ENCODE measurements at places on chromosomes 1 and 21. TPM values are rescaled to one million over a fixed set of nuclear protein-coding genes. Genes with fewer than 3 reads are reported as not detected.
A peak's percentile ranks its signal among the peaks of the same experiment; 100 is the strongest.

- DNase-seq: no peak
These were observed 3.3 kb downstream of the FNDC10 start for GRCh38 chr1:1596493-1597274.

The KCNA3 gene
- 120 TPM for total RNA-seq

GRCh38 chr1:22627331-22627730 lies 9.1 kb upstream of the C1QA start:
- no peak for DNase-seq

DNA sequence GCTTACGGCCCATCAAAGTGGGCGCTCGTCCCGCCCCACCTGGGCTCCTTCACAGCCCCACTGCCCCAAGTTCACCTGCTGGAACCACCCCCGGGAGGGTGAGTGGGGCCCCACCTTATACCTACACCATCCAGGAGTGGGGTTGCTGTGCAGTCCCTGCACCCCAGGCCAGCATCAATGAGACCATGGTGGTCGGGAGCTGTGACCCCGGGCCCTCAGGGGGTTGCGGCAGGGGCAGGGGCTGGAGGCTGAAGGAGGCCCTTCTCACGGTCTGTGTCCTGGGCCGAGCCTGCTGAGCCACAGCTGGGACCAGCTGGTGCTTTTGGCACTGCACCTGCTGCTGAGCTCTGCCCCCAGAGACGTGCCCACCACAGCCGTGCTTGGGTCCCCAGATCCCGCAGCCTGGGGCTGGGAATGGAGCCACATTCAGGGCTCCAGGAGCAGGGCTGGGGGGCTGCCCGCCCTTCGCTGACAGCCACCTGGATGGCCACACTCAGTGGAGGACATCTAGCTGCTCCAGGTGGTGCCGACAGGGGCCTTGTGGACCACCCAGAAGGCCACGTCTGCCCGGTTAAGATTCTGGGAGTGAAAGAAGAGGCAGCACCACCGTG lies 17.4 kb downstream of the ACTRT2 start:
- no peak for DNase-seq

The RHD gene
- total RNA-seq: 0.20 TPM

DNA sequence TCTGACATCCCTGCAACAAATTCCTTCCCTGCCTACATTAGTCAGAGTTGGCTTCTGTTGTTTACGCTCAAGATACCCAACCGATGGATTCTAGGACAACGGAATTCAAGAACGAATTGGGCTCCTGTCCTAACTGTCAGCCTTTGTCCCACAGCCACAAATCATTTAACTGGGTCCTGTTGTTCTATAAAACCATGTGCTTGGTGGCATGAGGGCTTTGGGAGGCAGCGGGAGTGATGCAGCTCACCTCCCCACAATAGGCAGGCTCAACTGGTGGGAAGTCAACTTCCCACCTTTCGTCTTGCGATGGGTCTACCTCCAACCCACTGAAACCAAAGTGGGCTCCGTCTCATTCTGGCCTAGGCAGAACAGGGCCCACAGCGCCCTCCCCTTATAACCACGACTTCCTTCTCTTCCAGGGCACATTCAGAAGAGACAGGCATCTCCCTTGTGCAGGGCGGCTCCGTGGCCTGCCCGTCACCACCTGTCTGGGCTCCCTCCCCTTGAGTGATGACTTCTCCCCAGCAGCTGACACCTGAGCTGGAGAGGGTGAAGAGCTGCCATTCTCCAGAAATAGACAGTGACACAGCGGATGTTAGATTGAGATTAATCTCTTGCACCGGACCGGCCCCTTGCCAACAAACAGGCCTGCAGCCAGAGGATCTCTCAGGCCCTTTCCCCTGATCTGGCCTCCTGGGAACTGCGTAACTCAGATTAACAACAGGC lies 26.5 kb downstream of the LRRC38 start:
- no peak for DNase-seq

DNA sequence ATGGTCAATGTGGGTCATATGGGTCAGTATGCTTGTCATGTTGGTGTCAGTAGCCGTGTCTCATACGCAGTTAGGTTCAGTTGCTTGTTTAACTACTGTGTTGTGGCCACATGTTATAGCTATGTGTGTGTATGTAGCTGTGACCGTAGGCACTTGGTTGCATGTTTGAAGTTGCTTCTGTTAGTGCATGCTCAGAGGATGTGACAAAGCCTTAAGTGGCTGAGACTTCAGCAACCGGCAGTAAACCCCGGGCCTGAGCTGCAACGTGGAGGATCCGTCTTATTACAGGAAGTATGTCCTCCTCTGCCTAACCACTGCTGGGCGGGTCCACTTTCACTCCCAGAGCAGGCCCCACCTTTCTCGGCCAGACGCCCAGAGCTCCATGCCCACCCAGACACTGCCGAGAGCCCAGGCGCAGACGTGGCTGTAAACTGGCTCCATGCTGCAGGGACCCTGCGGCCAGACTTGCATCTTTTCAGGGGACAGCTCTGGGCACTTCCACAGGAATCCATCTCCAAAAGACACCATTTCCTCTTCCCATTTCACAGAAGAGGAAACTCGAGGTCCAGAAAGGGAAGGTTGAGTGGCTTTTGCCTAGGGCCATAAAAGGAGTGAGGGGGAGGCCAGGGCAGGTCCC lies 2.2 kb downstream of the TCEA3 start:
- DNase-seq: peak; percentile 91

DNA sequence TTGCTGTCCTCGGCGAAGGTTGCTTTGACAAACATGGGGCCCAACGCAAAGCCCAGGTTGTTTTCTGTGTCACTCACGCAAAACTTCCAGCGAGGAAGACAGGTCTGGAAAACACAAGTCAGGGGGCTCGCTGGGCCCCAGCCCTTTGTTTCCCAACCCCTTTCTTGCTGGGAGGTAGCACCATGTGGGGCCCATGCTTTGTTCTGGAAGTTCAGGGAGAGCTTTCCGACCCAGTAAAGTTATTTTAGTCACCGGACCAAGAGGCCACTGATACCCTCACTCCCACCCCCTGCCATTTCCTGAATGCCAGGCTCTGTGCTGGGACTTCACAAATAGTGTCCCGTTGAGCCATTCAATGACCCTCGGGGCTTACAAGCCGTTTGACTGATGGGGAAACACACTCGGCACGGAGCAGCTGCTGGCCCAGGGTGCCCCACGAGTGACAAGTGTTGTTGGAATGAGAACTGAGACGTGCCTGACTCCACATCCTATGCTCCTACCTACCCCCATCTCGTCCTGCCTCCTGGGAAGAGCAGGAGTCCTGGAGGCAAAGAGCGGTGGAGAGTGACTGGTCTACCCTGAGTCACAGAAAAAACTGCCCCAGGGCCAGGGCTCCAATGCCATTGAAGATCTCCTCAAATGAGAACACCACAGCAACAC lies 52.0 kb downstream of the ECE1 start:
- no peak for DNase-seq

DNA sequence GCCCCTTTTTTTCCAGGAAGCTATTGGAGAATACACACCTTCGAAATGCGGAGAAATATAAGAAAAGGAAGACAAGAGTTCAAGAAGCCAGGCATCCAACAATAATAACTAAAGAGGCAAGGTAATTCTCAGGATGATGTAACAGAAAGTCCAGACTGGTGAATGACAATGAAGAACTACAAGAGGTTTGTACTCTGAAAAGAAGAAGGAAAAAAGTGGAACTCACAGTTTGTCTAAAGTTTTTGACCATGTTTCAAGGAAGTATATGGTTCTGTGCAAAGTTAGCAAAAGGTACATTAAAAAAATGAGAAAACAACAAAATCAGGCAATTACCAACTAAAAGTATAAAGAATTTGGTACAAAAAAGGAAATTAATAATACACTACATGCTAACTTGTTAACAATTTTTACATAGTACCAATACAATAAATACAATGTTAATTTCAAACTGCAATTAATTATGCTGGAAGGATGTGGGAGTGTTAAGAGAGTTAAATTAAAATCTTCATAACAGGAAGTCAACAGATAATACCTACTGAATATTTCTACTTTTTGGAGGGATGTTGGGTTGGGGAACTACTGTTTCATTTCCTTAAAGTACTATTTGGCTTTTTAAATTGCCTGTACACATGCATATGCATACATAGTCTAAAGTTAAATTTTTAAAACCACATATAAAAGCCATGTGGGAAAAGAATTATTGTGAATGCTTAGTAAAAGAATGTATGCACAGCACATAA lies 12.9 kb upstream of the CD55 start:
- no peak for DNase-seq

The SPRR1B gene
- not detected for total RNA-seq

The UCHL5 gene
- total RNA-seq: 20.5 TPM

DNA sequence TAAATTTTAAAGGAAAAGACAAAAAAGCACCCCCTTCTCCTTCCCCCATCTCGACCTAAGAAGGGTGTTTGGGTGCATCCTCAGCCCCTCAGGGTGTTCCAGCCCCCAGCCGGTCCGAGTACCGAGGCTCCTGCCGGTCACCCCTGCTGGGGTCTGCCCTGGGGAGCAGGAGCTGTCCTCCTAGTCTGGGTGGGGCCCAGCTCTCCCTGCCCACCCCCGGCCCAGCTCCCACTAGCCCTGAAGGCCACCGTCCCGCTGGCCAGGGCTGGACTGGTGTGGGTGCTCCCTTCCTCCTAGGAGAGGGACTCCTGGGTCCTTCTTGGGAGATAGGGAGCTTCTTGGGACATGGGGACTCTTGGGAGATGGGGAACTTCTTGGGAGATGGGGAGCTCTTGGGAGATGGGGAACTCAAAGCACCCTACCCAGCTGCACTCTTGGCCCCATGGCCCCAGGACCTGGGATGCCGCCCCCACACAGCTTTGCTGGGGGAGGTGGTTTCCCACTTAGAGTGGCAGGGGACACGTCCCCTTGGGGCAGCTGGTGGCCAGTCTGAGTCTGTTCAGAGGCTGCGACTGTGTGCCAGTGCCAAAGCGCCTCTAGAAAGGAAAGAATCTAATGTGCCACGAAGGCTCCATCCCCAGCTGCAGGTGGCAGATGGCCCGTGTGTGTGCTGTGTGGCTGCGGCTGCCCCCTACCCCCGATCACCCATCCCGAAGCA lies 44.5 kb downstream of the MORN1 start:
- no peak for DNase-seq

DNA sequence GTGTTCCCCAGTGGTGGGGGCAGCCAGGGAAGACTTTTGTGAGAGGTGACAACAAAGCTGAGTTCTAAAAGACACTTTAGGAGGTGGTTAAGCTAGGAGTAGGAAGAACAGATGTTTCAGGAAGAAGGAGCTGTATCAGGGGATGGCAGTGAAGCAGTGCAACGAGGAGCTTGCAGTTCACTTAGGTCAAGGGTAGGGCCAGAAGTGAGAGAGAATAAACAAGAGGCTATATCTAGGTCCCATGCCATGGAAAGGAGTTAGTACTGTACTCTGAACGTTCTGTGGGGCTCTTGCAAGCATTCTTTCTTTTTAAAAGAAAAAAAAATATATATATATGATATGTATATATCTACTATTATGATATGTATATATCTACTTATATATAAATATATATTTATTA lies 244.4 kb downstream of the NFIA start:
- DNase-seq: no peak

The CTSK gene
- 18.0 TPM for total RNA-seq

DNA sequence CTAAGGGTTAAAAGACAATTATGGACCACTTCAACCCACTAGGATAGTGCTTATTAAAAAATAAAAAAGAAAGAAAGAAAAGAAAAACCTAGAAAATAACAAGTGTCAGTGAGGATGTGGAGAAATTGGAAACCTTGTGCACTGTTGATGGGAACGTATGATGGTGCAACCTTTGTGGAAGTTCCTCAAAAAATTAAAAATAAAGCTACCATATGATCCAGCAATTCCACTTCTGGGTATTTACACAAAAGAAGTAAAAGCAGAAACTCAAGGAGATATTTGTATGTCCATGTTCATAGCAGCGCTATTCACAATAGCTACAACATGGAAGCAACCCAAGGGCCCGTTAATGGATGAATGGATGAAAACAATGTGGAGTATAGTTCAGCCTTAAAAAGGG lies 115.2 kb upstream of the ATP1A1 start:
- DNase-seq: no peak

The CPT2 gene
- 11.6 TPM for total RNA-seq

The NBPF6 gene
- total RNA-seq: not detected

DNA sequence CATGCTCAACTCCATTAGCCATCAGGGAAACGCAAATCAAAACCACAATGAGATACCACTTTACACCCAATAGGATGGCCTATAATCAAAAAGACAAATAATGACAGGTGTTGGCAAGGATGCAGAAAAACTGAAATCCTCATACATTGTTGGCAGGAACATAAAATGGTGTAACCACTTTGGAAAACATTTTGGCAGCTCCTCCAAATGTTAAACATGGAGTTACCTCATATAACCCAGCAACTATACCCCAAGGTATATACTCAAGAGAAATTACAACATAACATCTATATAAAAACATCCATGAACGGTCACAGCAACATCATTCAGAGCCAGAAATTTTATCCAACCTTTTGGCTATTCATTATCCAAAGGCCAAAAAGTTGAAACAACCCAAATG lies 11.6 kb downstream of the EIF4G3 start:
- DNase-seq: no peak

DNA sequence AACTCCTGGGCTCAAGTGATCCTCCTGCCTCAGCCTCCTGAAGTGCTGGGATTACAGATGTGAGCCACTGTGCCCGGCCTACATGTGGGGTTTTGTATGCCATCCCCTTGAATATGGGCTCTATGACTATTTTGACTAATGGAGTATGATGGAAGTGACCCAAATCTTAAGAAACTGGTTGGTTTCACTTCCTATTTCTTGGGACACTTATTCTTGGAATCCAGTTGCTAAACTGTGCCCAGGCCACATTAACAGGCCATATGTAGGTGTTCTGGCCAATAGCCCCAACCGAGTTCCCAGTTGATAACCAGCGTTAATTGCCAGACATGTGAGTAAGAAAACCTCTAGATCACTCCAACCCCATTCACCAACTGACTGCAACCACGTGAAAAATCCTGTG lies 36.3 kb upstream of the CLIC4 start:
- no peak for DNase-seq

The GRIK1 gene
- total RNA-seq: not detected

DNA sequence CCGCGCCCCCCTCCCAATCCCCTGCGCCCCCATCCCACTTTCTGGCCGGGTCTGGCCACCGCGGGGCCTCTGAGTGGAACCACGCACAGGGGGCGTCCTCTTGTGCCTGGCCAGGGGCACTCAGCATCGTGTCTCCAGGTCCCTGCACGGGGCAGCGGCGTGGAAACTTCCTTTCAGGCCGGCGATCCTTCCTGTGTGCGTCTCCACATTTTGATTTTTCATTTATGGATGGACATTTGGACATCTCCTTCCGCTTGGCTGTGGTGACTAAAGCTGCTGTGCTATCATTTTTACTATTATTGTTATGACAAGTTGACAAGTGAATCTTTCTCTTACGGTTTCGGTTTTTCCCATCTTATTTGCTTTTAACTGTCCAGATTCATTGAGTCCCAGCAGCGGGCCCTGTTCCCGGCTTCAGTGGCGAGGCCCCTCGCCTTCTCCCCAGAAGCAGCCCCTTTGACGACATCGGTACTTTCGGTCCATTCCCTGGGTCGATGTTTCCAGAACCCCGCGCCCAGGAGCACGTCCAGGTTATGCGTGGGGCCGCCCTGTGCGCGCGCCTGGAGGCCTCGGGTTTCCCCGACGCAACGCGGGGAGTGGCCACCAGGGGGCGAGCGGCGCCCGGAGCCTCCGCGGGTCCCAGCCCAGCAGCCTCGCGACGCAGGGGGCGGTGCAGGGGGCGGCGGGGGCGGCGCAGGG lies 12.4 kb upstream of the SLC19A1 start:
- DNase-seq: peak; percentile 88

GRCh38 chr1:112165375-112165774 lies 175.9 kb upstream of the KCND3 start:
- no peak for DNase-seq
